ENCODE measurements at places on chromosomes 13 and 19. TPM values are rescaled to one million over a fixed set of nuclear protein-coding genes. Genes with fewer than 3 reads are reported as not detected.

DNA sequence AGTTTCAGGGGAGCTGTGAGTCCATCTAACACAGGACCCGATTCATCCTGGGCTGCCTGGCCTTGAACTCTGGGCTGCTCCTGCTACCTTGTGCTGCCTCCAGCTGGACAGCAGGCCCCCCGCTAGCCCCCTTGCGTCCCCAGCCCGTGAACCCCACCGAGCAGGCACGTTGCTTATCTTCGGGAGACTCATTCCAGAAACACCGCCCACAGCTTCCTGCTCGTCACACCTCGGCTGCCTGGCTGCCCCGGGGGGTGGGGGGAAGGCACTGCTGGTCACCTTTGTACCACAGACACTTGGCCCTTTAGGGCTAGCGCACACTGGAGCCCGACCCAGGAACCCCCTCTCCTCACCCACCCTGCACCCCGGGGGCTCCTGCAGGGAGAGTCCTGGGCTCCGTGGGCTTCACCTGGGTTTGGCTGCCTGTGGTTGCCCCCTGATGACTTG is 48.1 kb downstream of the CRTC1 start:
- no peak overlapping the region for H3K4me3 ChIP-seq
- peak overlapping the region; percentile 44 for H3K27ac ChIP-seq

Gene NDUFA3
- total RNA-seq: 10.5 TPM

- no peak for DNase-seq
- no peaks in the 10 kb centered on the region for H3K27me3 ChIP-seq
- H3K27ac ChIP-seq: peak overlapping the region; percentile 76
Measured at GRCh38 chr19:46372901-46373490, 26.1 kb downstream of the PPP5C start.

GRCh38 chr13:72181661-72182060 is 314.7 kb upstream of the DACH1 start:
- H3K4me1 ChIP-seq: no peaks in the 10 kb centered on the region
- no peak overlapping the region for H3K4me3 ChIP-seq
- H3K27me3 ChIP-seq: no peaks in the 10 kb centered on the region
- H3K36me3 ChIP-seq: no peaks in the 10 kb centered on the region
- H3K27ac ChIP-seq: no peak overlapping the region

GRCh38 chr19:35350591-35350990 is 2.9 kb downstream of the FFAR1 start:
- no peaks in the 10 kb centered on the region for H3K4me1 ChIP-seq
- no peak for DNase-seq
- no peak overlapping the region for H3K4me3 ChIP-seq
- no peaks in the 10 kb centered on the region for H3K27me3 ChIP-seq
- H3K36me3 ChIP-seq: no peaks in the 10 kb centered on the region

- no peaks in the 10 kb centered on the region for H3K27me3 ChIP-seq
- H3K4me1 ChIP-seq: peaks cover 36% of the 10 kb centered on the region
- H3K27ac ChIP-seq: peak overlapping the region; percentile 50
- DNase-seq: peak; percentile 18
Measured at GRCh38 chr13:48567515-48568369, 34.9 kb upstream of the RCBTB2 start.

- H3K36me3 ChIP-seq: no peaks in the 10 kb centered on the region
- H3K4me3 ChIP-seq: no peak overlapping the region
- no peaks in the 10 kb centered on the region for H3K27me3 ChIP-seq
- peak; percentile 57 for DNase-seq
- H3K4me1 ChIP-seq: peaks cover 24% of the 10 kb centered on the region
Measured at GRCh38 chr19:46373491-46374359, 26.8 kb downstream of the PPP5C start.

DNA sequence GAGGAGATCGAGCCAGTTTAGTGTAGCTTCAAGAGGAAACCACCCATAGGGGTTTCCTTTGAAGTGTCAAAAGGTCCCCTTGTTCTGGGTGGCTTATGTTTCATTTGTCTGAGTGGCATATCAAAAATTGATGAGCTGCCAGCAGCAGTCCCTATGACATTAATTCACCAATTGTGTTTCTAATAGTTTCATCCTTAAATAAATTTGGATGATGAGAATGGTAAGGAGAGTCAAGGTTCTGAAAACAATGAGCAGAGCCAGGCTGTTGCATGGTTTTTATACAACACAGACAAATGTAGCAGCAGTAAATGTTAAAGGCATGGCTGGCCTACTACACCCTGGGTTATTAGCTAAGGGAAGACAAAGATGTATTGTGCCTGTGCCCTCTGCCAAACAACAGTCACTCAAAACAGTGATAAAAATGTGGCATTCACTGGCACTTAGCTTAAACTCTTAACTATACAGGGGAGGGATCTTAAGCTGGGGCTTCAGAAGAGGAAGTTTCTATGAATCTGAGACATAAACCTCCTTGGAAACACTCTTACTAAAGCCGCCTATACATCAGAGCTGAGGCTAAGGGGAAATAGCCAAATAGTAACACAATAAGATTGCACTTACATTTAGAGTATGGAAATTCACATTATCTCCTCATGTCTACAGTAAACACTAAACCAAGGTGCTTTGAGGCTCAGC is 200.5 kb downstream of the POU4F1 start:
- no peaks in the 10 kb centered on the region for H3K27me3 ChIP-seq
- no peaks in the 10 kb centered on the region for H3K4me1 ChIP-seq
- no peak for DNase-seq
- H3K36me3 ChIP-seq: no peaks in the 10 kb centered on the region
- no peak overlapping the region for H3K4me3 ChIP-seq

GRCh38 chr19:43966079-43966694 is 15.2 kb downstream of the ZNF221 start:
- no peaks in the 10 kb centered on the region for H3K4me1 ChIP-seq
- no peaks in the 10 kb centered on the region for H3K27me3 ChIP-seq
- H3K36me3 ChIP-seq: peaks cover 34% of the 10 kb centered on the region
- no peak overlapping the region for H3K27ac ChIP-seq

DNA sequence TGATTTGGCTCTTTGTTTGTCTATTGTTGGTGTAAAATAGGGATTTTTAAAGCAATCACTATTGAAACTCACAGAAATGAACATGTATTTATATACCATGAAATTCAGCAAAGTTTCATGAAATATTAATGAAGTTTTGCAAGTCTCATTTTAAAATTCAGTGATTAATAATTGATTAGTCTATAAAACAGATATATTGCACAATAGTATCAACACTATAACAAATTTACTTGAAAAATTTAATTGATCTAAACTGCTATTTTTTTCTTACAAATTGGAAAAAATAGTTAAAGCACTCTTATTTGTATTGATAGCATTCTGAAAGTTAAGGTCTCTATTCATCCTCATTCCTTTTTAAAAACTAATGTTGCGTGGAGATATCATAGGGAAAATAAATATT is 121.0 kb upstream of the PCDH9 start:
- no peaks in the 10 kb centered on the region for H3K36me3 ChIP-seq
- DNase-seq: no peak
- no peak overlapping the region for H3K4me3 ChIP-seq
- no peaks in the 10 kb centered on the region for H3K27me3 ChIP-seq
- no peak overlapping the region for H3K27ac ChIP-seq

DNA sequence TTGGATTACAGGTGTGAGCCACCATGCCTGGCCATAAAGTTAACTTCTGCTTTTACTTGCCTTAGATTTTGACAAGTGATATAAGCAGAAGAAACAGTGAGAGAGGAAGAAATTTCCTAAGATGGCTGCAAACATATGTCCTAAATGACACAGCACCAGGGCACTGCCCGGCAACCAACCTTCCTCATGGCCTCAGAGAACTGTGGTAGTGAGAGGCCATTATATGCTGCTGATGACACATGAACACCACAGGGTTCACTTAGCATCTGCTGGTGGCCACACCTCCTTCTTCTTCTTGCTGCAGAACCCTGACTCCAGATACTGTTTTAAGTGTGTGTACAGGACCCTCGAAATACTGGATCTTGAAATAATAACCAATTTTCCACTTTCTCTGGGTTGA is 88.2 kb downstream of the KCTD12 start:
- H3K27ac ChIP-seq: no peak overlapping the region
- peaks cover 5% of the 10 kb centered on the region for H3K4me1 ChIP-seq
- H3K4me3 ChIP-seq: no peak overlapping the region
- no peaks in the 10 kb centered on the region for H3K27me3 ChIP-seq

DNA sequence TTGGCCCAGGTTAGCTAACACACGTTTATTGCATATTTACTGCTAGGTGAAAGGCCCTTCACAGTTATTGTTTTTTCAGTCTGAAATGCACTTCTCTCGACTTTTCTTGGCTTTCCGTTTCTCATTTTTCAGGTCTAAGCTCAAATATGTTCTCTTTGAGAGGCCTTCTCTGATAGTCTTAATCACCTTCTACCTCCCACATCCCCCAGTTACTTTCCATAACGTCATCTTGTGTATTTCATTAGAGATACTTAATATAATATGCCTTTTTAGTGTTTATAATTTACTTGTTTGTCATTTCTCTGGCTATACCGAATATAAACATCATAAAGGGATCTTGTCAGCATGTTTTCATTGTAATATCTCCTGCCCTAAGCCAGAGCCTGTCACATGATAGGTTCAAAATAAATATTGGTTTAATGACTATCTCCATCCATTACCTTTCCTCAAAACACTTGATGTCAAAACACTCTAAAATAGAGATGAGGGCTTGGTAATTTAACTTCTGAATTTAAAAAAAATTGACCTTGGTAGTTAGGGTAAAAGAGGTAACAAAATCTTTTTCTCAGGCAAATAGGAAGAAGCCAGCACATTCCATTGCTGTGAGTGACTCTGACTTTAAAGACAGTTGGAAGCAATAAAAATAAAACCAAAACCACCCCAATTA is 168.6 kb upstream of the RFC3 start:
- H3K27ac ChIP-seq: peak overlapping the region; percentile 7
- no peak for DNase-seq

Gene TNFSF13B
- total RNA-seq: 0.48 TPM

Gene KCNC3
- 0.24 TPM for total RNA-seq

Gene LIN37
- total RNA-seq: 7.9 TPM

DNA sequence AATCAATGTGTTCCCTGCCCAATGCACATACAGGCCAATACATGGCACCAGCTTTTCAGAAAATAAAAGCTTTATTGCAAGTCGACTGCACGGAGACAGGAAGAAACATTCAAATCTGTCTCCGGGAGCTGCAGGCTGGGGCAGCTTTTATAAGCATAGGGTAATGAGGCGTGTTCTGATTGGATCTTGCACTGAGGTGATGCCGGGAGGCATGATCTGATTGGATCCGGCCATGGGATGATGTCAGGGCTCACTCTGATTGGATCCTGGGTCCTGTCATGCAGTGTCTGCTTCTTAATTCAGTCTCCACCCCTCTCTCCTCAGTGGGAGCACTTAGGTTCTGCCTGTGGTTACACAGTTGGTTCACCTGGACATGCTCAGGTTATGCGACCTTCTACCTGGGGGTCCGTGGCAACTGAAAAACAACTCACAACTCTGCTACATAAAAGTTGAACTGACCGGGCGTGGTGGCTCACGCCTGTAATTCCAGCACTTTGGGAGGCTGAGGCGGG is 11.8 kb upstream of the FBN3 start:
- no peaks in the 10 kb centered on the region for H3K4me1 ChIP-seq
- DNase-seq: no peak
- H3K36me3 ChIP-seq: no peaks in the 10 kb centered on the region
- H3K27ac ChIP-seq: no peak overlapping the region
- no peak overlapping the region for H3K4me3 ChIP-seq
- no peaks in the 10 kb centered on the region for H3K27me3 ChIP-seq

DNA sequence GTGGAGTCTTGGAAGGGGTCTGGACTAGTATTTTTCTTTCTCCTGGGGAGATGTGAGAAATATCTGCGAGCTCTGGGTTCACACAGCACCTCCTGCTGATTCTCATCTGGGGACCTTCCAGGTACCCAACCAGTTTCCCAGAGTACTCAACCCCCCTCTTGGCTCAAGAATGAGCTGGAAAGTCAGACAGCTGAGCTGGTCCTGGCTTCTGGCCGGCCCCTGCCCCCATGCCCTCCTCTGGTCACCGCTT is 2.2 kb upstream of the PDE4A start:
- no peaks in the 10 kb centered on the region for H3K36me3 ChIP-seq
- DNase-seq: no peak
- no peak overlapping the region for H3K27ac ChIP-seq
- H3K4me1 ChIP-seq: peaks cover 16% of the 10 kb centered on the region
- H3K4me3 ChIP-seq: no peak overlapping the region

Gene RAB3A
- total RNA-seq: 0.60 TPM

Gene SIAH3
- total RNA-seq: 0.04 TPM

Gene ZNF222
- total RNA-seq: 6.3 TPM

Gene PRSS57
- 2.4 TPM for total RNA-seq

Gene HCN2
- 0.44 TPM for total RNA-seq

Gene ACER1
- total RNA-seq: not detected

DNA sequence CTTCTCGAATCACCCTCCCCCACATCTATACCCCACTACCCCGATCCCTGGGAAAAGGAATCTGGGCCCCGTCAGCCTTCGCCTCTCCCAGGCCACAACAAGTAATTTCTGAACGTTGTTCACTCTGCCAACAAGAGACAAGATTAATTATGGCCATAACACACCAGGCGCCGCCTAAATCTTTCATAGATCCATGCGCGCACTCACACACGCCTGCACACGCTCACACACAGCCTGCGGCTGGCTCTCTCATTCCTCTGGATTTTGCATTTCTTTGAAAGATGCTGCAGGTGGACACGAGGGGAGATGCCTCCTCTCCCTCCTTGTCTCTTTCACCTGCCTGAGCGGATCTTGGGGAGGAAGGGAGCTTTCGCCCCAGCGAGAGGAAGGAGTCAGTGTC is 17.1 kb downstream of the ZNRF4 start:
- H3K27me3 ChIP-seq: no peaks in the 10 kb centered on the region
- no peak overlapping the region for H3K4me3 ChIP-seq
- no peaks in the 10 kb centered on the region for H3K4me1 ChIP-seq
- no peak overlapping the region for H3K27ac ChIP-seq
- H3K36me3 ChIP-seq: no peaks in the 10 kb centered on the region

Gene FGF14
- 0.84 TPM for total RNA-seq

DNA sequence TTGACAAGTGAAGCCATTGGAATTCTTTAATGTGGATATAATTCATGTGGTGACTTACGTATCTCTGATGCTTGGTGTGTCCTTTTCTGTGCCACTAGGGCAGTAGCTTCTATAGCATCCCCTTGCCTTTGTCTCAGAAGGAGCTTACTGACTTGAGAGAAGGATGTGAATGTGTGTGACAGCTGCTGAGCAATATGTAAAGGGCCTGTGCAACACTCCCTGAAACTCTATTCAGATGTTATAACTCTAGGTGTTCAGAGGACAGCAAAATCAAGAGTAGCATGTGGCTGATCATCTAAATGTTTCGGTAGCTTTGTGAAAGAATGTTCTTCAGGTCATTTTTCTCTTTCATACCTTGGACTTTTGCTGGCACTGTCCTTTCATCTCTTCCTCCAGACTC is 189.5 kb downstream of the LMO7 start:
- H3K4me1 ChIP-seq: no peaks in the 10 kb centered on the region
- H3K27me3 ChIP-seq: no peaks in the 10 kb centered on the region
- H3K27ac ChIP-seq: no peak overlapping the region
- no peak overlapping the region for H3K4me3 ChIP-seq
- DNase-seq: no peak
- no peaks in the 10 kb centered on the region for H3K36me3 ChIP-seq
